Effector memory CD4-positive, alpha-beta T cell (primary cell): ENCODE measurements at places on chromosomes 3 and 15.

- no peak for DNase-seq
These were observed 141.4 kb downstream of the PEX5L start for GRCh38 chr3:179895330-179895729.

DNA sequence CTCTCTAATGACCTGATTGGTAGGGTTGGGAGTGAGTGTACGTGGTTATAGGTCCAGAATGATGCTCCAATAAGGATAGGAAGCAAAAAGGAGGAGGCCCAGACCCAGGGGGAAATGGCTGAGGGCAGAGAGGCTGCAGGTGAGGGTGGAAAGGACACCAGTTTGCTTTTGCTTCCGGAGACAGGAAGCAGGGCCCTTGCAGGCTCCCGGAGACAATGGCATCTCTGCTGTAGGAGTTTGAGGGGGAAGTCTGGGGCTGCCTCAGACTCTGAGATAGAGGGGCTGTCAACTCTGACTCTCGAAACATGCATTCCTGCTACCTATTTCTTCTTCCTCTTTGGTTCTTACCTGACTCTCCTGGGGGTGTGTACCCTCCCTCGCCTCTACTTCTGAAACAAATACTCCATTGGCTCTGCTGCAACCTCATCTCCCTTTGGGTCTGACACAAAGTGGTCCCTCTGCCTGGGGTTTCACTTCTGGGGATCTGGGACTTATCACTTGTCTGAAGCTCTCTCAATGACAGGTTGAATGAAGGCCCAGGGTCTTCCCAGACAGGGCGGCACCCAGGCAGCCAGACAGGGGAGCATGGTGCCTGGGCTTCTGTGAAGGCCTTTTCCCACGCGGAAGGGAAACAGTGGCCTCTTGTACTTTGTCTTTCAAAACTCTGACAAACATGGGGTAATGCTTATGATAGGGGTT is 61.5 kb downstream of the CHRD start:
- no peak for DNase-seq

DNA sequence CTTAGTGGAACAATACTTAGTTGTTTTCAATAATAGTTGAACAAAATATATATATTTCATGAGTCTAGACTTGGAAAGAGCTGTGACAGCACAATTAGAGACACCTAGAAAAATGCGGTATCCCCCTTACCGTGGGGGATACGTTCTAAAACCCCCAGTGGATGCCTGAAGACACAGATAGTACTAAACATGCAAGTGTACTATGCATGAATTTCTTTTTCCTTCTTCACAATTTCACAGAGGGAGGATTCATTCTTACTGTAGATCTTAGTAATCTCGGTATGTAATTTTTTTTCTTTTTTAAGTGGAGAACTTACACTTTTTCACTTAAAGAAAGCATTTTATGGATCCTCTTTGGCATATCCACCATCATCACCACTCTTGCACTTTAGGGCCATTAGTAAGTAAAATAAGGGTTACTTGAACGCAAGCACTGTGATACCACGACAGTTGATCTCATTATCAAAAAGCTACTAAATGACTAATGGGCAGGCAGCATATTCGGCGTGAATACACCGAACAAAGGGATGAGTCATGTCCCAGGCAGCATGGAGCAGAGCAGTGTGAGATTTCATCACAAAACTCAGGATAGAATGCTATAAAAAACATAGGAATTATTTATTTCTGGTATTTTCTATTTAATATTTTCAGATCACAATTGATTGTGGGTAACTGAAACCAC is 72.3 kb upstream of the ZNF280D start:
- no peak for DNase-seq

- no peak for DNase-seq
These were observed 40.9 kb downstream of the FBN1 start for GRCh38 chr15:48604567-48604966.
